ENCODE measurements at places on chromosomes 1 and 21.

GRCh38 chr1:200483491-200484143 lies 73.8 kb upstream of the ZNF281 start:
- peak; percentile 59 for DNase-seq

DNA sequence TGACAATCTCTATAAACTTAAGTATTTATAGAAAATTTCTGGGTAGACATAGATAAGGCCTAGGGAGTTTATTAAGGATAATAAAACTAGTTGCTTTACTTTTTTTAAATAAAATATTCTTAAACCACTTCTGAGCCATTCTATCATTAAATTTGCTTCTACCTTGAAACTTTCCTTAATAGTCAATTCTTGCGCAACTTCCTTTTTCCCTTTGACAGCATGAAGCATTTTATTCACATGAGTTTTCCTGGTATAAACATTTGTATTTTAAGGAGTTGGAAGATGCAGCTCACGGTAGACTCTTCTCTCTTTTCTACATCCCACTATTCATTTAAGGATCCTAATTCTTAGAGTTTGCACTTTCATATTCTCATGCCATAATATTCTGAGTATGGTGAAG lies 75.8 kb upstream of the DPH5 start:
- DNase-seq: no peak

DNA sequence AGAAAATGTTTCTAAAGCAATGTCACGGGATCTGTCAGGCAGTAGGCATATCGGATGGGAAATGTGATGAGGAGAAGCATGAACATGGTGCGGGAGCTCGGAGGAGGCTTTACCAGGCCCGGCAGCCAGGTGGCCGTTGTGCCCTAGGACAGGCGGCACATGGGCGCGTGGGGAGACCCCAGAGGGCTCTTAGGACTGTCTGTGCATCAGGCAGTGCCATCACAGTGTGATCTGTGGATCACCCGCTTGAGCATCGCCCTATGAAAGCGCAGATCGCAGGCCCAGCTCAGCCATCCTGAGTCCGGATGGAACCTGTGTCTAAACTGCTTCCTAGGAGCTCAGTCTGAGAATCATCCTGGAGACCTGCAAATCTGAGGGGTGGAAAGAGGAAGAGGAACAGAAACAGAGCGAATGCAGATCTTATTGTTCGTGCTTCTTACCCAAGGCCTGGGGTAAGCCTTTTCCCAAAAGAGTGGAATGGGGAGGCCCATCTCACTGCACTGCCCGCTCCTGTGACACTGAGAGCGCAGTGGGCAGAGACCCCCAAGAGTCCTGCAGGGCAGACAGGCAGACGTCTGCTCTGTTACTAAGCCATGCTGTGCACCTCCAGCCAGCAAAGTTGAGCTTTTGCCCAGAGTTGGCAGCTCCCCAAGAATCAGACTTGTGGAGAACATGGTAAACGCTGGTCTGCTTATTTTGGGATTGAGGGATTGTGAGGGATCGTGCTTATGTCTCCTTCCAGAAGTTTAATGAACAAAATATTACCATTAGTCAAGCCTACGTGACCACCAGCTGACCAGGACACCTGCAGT lies 251.0 kb downstream of the RHOU start:
- DNase-seq: peak; percentile 58

GRCh38 chr1:1684031-1684681 lies 8.4 kb downstream of the SLC35E2B start:
- DNase-seq: no peak

DNA sequence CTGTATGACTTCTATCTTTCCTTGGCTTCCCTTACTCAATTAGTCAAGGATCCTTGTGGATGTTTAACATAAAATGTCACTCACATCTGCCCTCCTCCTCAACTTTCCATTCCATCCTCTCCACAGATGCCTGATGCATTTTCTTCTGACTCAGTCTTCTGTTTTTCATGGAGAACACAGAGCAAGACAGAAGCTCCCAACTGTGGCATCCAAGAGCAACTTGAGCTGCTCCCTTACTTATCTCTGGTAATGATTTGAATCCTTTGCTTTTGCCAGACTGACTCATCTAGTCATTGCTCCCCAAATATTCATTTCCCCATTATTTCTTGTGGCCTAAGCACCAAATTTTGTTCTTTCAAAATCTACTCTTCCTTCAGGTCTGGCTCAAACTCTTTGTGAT lies 120.6 kb downstream of the LYPLAL1 start:
- DNase-seq: no peak

GRCh38 chr1:243672539-243673074 lies 177.4 kb downstream of the AKT3 start:
- no peak for DNase-seq

DNA sequence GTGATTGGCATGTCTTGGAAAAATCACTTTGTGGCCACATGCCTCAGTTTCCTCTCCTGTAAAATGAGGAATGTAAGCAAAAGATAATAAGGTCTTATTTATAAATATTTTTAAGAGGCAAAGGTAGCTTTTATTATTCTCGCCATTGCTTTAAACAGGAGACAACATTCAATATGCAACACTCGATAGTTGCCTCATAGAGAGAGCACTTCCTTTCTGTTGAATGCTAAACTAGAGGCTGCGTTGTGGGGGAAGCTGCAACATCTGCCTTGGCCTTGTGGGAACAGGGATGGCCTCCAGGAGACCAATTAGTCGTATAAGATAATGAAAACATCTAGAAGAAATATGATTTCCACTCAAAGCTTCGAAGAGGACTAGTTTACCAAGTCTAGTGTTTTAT lies 3.5 kb downstream of the OSCP1 start:
- no peak for DNase-seq

All from muscle of arm (tissue), 14 donors.